ENCODE measurements at places on chromosomes 1 and 21. TPM values are rescaled to one million over a fixed set of nuclear protein-coding genes. Genes with fewer than 3 reads are reported as not detected.

FAM167B gene
- 0.59 TPM for total RNA-seq

GON4L gene
- 15.5 TPM for total RNA-seq

IL22RA1 gene
- 7.3 TPM for total RNA-seq

WNT2B gene
- 0.14 TPM for total RNA-seq

KLF17 gene
- 0.27 TPM for total RNA-seq

DRAM2 gene
- 17.2 TPM for total RNA-seq

LAX1 gene
- not detected for total RNA-seq

HSD3B1 gene
- total RNA-seq, result not detected

MTMR11 gene
- 6.6 TPM for total RNA-seq

LRRC8D gene
- total RNA-seq, result 38.1 TPM

AP4B1 gene
- total RNA-seq, result 8.0 TPM

RBM11 gene
- total RNA-seq, result not detected

TSPAN1 gene
- 3.6 TPM for total RNA-seq

NT5C1A gene
- not detected for total RNA-seq

TTLL7 gene
- 2.6 TPM for total RNA-seq

ZNF683 gene
- total RNA-seq, result not detected

Data from A549 treated with ZK216348 at 1 μM for 4 hours (cell line).